ENCODE measurements at places on chromosomes 7 and 10. TPM values are rescaled to one million over a fixed set of nuclear protein-coding genes. Genes with fewer than 3 reads are reported as not detected.

- no peak for DNase-seq
Observed at GRCh38 chr10:60130130-60130579, 223.8 kb upstream of the CCDC6 start.

GRCh38 chr7:77866370-77866769, 67.8 kb downstream of the PHTF2 start:
- DNase-seq, result no peak

DNA sequence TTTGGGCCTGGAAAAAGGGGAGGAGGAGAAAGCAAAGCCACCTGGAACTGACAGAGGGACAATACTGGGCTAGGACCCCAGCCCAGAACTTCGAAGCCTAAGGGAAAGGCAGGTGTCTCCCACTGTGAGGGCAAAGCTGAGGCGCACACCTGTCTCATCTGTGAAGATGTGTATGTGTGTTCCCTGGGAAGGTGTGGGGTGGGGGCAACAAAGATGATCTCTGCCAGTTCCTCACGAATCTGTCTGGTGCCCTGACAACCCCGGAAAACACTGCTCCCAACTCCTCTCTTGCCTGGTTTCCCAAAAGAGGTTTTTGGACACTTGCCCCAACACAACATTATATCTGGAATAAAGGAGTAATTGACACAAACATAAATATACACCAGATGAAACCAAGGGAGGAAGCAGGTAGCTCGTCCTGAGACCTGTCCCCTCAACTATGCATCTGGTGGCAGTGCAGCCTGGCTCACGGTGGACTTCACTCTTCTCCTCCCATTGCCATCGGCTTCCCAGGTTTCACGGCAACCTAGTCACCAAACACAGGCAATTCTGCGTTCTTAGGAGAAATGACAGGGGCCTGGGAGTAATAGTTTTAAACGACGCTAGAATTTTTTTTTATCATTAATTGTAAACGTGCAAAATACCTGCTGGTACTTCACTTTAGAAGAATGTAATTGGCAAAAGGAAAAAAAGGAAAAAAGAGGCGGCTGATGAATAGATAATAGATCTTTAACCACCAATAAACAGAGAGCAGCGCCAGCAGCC, 1.7 kb upstream of the EMX2 start:
- no peak for DNase-seq

DNA sequence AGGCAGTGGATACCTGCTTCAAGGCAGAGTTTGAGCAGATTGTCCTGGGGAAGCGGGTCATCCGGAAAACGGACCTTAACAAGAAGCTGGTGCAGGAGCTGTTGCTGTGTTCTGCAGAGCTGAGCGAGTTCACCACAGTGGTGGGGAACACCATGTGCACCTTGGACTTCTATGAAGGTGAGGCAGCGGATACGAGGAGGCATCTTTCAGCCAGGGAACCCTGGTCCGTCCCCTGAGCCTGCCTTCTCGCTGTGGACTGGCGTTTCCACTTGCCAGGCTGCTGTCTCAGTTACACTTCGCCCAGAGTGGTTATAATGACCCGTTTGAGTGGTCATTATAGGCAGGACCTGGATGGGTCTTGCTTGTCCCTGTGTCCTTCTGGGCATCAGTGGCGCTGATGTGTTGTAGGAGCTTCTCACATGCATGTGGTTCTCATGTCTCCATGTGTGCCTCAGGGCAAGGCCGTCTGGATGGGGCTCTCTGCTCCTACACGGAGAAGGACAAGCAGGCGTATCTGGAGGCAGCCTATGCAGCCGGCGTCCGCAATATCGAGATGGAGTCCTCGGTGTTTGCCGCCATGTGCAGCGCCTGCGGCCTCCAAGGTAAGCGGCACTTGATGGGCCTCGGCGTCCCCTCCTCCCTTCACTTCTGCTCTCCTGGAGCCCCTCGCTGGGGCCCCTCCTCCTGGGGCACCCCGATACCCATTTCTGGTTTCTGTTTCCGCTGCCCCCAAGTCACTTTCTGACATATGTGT, 18.0 kb downstream of the UPP1 start:
- DNase-seq, result no peak

DNA sequence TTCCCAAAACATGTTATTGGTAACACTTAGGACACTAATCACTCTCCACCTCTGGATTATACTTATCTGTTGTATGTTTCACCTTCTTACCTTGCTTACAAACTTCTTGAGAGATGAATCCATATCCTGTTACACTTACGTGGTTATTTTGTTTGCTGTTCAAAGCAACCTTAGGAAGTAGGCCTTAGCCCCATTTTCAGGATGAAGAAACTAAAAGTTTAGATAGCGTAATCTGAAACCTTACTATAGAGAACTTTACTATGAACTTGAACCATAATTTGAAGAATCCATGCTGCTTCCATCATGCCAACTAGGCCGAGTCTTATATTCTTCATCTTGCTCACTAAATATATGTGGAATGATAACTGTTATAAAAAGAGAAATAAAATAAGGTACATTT, 4.6 kb downstream of the TES start:
- DNase-seq, result no peak

DNA sequence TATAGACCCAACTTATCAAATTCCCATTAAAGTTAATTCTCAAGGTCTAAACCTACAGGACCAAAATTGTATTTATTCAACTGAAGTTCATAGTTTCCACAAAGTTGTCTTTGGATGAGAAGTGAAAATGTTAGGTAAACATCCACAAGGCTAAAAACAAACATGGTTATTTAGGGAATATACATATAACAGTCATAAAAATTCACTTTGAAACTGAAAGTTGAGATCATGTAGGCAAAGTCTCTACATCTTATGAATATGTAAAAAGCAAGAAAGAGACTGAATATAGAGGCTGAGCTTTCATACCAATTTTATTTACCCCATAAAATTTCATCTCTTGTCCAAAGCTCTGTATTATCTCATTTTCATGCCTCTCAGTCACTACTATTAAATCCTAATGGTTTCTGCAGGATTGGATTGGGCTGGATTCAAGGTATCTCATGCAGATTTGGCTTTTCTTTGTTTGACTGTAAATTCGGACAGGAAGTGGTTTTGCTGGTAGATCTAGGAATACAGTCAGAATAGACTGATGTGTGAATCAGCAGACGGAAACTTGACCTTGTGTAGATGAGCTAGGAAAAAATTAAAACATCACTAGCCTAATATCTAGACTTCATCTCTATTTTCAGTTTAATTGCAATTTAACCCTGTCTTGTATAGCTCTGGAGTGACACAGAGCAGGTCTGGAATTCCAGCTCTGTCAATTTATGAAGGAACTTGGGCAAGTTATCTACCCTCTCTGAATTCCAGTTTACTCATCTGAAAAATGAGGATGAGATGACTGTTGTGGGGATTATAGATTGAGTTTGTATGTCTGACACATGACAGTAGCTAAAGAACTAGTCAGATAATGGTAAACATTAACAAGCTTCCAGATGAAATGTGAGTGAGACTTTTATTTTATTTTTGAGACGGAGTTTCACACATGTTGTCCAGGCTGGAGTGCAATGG, 27.3 kb upstream of the SKAP2 start:
- DNase-seq, result no peak

GRCh38 chr10:4885162-4885561, 59.2 kb downstream of the AKR1E2 start:
- DNase-seq, result no peak

DNA sequence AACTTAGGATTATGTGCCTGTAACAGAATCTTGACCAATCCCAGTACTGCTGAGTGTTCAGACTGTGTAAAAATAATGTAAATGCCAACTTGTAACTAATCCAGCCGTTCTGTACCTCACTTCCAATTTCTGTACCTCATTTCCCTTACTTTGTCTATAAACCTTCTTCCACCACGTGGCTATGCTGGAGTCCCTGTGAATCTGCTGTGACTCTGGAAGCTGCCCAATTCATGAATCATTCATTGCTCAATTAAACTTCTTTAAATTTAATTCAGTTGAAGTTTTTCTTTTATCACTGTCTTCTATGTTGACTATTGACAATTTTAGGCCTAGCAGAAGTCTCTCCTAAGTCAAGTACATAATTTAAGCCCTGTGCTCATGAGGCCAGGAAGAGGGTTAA, 215.3 kb upstream of the RHOBTB1 start:
- no peak for DNase-seq

- no peak for DNase-seq
Observed at GRCh38 chr7:11155883-11156282, 182.2 kb downstream of the PHF14 start.

DNA sequence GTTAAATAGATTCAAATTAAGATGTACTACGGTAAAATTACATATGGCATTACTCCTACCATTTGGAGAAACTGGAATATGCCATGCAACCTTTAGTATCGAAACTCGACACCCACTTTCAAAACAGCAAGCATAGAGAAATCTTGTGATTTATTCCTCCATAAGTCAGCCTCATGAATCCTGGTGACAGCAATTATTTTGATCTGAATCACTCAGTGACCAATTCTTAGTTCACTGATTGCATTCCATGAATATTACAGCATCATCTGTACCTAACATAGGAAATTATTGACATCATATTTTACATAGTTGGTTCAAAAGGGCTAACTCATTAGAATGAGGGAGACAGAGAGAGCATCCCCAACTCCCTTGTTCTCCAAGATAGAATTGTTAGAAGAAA, 89.6 kb downstream of the CACNB2 start:
- DNase-seq, result no peak

GRCh38 chr10:59907918-59908807, 1.8 kb upstream of the CCDC6 start:
- DNase-seq, result peak; percentile 64

DNA sequence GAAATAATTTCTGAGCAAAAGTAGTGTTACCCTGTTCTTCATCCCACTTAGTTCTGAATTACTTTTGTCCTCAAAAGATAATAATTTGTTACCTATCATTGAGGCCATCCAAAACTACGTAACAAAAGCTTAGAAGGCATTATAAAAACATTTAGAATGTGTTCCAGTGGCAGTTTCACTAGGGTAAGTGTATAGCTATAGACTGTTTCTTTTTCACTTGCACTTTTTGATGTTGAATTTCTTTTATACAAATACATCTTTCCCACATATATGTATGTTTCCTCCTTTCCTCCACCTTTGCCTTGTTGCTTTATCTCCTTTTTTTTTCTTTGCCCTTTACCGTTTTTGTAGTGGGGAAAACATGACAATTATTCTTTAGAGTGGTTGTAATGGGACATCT, 33.5 kb downstream of the CAPZA2 start:
- no peak for DNase-seq

DNA sequence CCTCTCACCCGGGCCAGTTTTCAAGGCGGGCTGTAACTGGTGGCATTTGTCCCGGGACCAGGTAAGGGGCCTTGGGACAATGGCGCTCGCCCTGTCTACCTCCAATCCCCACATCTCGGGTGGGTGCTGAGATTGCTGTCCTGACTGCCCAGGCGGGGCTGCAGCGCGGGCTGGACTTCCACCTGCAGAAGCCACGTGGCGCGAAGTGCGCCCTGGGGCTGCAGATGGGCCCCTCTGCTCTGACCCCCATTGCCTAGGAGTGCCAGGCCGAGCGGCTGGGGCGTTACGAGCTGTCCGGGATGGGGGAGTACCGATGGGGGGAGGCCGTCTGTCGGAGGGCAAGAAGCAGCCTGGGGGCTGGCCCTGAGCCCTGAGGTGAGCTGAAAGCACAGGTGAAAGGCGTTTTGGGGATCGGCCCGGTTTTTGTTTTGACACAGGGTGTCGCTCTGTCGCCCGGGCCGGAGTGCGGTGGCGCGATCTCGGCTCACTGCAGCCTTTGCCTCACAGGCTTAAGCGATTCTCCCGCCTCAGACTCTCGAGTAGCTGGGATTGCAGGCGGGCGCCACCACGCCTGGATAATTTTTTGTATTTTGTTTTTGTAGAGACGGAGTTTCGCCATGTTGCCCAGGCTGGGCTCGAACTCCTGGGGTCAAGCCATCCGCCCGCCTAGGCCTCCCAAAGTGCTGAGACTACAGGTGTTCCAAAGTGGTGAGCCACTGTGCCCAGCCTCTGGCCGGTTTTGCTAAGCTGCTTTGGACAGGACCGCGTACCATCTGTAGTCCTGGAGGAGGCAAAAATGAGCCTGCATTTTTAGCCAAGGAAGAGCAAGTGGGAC, at the start of gene SFXN2:
Gene SFXN2 (plus strand): TSS at position 16 of the 835 bp plus-strand sequence. CDS start 12,001 bp downstream, outside the sequence.
- no peak for DNase-seq

GRCh38 chr7:114941692-114942091, 19.8 kb downstream of the MDFIC start:
- no peak for DNase-seq

- DNase-seq, result no peak
Observed at GRCh38 chr10:103117247-103117646, 75.8 kb downstream of the NT5C2 start.

DNA sequence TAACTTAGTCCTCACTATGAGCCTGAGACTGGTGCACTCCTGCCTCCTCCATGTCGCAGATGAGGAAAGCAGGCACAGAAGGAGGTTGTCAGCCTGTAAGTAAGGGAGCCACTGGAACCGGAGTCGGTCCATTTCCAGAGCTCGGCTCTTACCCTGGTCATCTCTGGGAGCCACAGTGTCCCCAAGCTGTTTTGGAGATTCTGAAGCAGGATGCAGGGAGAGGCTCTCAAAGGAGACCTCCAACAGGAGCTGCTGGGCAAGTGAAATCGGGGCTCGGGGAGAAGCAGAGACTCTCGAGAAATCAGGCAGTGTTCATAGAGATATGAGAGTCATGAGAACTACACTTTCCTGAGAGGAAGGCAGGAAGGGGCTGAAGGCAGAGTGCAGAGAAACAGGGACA, 39.0 kb downstream of the VSTM4 start:
- DNase-seq, result no peak

PRDX3 gene
- polyA plus RNA-seq, result 293 TPM

ASZ1 gene
- polyA plus RNA-seq, result not detected

ABCC2 gene
- polyA plus RNA-seq, result 11.1 TPM

TLX1 gene
- polyA plus RNA-seq, result not detected

PKD2L1 gene
- 0.18 TPM for polyA plus RNA-seq

EPO gene
- 0.10 TPM for polyA plus RNA-seq
